ENCODE measurements at places on chromosomes 4 and X.

DNA sequence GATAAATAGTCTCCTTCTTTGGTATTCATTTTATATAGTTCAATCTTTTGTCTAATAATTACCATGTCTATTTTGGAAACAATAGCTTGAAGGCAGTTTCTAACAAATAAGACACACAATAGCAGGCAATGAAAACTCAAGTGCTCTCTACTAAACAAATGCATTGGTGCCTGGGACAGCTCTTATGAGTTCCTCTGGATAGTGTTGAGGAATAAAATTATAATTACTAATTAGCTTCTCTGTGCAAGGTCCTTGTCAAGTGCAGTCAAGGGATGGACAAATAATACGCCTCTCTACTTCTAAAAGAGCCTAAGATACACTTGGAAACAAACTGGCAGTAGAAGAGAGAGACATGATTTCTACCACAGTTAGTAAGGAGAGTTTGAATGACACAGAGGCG lies 229.0 kb upstream of the GLRA2 start:
- no peak for DNase-seq

- DNase-seq = no peak
Measured at GRCh38 chr4:87843936-87844335, 11.2 kb downstream of the MEPE start.

- DNase-seq = peak; percentile 7
Measured at GRCh38 chr4:162891788-162892707, 274.6 kb downstream of the NAF1 start.

DNA sequence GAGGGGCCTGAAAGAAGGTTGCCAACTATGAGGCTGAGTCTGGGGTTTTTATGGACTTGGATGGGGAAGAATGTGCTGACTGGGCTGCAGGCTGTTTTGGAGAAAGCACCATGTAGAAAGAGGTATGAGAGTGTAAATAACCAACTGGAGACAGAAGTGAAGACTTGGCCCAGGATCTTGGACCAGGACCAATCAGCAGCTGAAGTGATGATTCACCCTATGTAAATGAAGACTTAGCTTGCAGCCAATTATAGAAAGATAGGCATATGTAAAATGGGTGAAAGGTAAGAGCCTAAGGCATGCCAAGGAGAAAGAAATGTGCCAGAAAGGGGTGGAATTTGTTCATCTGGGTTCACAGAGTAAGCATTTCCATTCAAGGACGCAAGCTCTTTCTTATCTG lies 856.7 kb upstream of the PRKX start:
- no peak for DNase-seq

GRCh38 chr4:169089004-169089403 lies 78.9 kb upstream of the CBR4 start:
- no peak for DNase-seq

DNA sequence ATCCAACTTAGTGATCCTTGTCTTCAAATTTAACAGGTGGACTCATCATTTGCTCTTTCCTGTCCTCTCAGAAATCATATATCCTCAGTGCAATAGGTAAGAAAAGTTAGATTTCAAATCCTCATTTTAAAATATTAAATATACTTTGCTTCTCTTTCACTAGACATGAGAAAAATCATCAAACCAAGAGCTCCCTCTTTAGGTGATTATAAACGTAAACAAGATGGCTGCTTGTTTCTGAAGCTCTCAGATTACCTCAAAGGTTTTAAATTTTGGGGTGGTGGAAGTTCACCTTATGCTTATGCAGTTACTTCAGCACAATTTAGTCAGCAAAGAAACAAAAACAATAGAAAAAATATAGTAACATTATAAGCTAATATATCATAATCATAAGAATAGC lies 27.3 kb downstream of the CSN3 start:
- DNase-seq = peak; percentile 10

GRCh38 chr4:67565284-67565683 lies 6.8 kb downstream of the STAP1 start:
- no peak for DNase-seq

- no peak for DNase-seq
Measured at GRCh38 chr4:15779306-15779705, 1.2 kb downstream of the CD38 start.

DNA sequence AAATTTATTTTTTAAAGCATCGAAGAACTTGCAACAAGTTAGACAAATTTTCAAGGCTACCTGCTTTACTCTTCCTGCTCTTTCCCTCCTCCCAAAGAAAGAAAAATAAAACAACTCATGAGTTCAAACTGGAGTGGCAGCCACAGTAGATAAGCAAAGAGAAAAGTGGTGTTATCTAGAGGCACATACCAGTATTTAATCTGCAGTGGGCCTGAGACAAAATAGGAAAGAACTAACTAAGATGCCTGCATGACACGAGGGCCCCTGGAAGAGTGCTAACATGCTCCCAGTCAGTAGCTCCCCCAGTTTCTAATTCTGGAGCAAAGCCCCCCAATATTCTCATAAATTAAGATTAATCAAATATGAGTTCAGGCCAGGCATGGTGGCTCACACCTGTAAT lies 7.9 kb downstream of the ARL9 start:
- no peak for DNase-seq

GRCh38 chr4:106996490-106996889 lies 39.6 kb downstream of the DKK2 start:
- DNase-seq = no peak

GRCh38 chr4:37889849-37890800 lies 759 bp upstream of the TBC1D1 start:
- DNase-seq = peak; percentile 89

DNA sequence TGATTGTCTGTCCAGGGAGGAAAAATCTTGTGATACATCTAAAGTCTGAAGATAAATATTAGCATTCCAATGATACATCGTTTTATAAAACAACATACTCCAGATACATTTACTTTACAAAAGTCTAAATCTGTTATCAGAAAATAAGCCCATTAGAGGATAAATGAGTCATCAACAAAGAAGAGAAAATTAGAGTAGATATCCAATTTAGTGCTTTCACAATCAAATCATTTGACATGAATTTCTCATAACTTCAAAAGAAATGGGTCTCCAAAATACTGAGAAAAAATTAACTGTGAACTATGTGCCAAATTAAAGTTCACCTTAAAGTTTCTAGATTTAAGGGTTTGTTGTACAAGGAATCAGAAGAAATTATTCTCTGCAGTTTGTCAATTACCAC lies 213.8 kb downstream of the ANK2 start:
- no peak for DNase-seq

DNA sequence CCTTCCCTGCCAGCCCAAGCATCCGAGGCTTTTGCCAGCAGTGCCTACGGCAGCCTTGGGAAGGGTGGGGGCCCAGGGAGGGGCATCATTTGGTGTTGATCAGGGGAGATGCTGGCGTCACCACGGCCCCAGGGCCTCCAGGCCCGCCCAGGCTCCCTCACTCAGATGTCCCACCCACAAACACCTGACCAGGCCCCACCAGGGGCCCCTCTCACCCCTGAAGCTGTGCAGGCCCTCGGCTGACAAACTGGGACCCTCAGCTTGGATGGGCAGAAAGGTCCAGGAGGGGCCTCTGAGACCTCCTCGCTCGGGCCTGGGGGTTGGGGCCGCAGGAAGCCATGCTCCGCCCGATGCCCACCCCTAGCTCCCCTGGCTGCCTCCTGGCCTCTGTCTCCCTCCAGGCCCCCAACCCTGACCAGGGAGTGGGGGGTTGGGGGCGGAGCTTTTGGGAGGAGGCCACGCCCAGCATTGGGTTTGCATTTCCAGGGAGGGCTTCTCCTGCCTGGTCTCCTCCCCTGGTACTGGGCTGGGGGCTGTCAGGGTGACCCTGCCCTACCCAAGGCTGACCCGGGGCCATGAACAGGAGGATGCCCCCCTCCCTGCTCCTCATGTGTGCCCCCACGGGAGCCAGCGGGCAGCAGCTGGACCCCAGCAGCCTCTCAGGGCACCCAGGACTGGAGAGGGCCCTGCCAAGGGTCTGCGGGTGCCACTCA lies 33.4 kb upstream of the SPON2 start:
- no peak for DNase-seq

DNA sequence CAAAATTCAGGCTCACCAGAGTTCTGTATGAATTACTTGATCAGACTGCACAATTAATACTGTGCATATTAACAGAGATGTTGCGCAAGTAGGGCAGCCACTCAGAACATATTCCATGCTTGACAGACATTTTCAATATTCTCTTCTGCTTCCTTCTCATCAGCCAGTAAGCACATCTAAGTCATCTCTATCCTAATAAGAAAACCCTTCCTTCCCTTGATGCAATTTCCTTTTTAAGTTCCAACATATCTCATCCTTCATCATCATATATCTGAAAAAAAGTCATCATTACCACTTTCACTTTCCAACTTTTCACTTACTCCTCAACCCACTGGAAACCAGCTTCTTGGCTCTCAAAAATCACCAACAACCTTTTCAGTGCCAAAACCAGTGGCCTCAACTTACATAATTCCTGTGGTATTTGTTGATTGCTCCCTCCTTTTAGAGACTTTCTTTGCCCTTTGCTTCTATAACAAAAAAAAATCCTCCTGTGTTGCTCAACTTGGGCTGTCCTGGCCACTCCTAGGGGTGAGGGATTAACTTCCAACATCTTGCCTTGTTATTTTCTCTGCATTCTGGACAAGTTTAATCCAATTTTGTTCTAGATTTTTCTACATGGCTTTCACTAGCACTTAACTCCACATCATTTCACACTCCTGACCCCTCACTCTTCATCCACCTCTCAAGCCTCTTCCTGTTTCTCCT lies 14.1 kb downstream of the MBNL3 start:
- DNase-seq = no peak

GRCh38 chr4:6912441-6912840 lies 2.8 kb downstream of the TBC1D14 start:
- no peak for DNase-seq

DNA sequence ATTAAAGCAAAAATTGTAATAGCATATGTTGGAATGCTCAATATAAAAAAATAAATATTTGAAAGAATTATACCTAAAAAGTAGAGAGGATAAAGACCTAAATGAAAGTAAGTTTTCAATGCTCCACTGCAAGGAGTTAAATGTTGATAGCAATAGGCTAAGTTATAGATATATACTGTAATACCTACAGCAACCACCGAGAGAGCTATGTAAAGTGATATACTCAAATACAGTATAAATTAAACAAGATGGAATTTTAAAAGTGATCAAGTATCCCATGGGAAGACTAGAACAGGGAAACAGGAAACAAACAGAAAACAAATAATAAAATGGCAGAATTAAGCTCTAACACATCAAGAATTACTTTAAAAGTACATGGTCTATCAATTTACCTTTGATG lies 73.9 kb downstream of the CASP3 start:
- no peak for DNase-seq

GRCh38 chrX:15856636-15857035 lies 2.0 kb upstream of the AP1S2 start:
- DNase-seq = no peak

DNA sequence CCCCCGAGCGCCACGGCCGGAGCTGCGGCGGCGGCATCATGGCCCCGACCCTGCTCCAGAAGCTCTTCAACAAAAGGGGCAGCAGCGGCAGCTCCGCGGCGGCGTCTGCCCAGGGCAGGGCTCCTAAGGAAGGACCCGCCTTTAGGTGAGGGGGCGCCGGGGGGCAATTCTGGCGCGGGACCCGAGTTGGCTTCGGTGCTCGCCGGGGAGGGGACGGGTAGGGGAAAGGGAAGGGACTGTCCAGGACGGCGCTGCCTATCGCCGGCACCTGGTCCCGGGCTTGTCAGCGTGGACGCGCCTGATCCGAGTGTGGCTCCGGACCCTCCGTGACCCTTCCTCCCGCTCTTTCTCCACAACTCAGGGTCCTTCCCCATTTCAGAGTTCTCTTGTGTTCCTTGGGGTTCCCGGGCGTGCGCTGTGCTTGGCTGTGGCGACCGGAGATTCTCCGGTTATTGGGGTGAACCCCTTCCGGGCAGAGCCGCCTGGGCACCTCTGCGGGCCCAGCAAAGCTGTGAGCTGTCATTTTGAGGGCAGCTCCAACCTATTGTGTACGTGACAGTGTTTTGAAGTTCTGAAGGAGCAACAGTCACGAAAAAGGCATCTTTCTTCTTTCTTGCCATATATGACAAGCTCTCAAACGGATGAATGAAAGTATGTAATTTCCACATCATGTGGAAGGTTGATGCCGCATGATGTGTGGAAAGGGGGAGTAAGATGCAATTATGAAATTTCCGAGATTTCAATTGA lies 522 bp downstream of the FNIP2 start:
- DNase-seq = peak; percentile 48

DNA sequence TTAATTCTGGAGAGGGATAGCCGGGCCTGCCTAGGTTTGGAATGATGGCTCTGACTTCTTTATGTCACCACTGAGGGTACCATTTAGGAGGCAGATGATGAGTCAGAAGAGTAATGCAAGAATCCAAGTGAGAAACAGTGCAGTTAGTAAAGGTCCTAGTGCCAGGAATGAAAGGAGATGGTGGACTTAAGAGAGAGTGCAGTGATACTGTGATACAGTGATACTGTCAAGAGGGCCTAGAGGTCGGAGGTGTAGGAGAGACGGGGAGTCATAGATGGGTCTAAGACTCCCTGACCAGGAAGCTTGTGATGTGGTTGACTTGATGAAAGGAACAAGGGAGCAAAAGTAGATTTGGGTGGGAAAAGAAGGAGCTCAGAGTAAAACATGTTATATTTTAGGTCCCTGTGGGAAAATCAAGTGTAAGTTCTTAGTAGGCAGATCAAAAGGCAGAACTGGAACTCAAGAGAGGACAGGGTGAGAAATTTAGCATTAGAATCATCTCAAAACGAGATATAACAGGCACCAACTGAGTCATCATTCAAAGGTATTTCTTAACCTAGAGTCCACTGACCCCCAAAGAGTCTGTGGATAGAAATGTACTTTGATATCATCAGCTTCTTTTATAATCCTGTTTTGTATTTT lies 85.0 kb downstream of the NFKB1 start:
- DNase-seq = no peak

DNA sequence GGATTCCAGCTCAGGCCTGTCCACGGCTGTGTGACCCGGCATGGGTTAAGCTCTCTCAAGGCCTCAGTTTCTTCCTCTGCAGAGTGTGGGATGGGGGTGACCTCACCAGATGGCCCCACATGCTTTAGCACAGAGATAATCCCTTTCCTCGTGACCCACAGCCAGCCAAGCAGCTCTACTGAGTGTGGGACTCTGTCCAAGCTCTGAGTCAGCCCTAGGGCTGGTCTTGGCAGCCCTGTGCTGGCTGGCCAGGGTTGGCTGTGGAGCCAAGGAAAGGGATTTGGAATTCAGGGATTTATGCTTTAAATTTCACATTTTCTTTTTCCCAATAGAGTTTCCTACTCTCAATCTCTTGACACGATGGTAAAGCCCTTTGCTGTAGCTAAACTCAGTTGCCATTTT lies 19.7 kb upstream of the SPON2 start:
- DNase-seq = no peak

DNA sequence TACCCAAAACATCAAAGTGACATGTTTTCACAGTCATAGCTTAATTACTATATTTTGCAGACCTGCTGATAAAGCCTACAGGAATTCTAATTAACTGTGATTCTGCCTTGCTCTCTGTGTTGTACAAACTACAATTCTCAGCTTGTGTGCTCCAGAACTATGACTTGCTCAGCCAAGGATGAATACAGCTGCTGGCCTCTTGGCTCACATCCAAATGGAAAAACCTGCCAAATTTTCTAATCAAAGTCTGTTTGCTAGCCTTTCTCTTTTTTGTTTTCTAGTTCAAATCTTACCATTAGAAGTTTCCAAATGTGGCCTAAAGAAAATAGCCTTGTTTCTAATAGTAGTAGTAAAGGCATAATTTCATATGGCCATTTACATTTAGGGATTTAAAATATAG lies 1176.8 kb downstream of the FAM133A start:
- peak; percentile 17 for DNase-seq

GRCh38 chrX:72349190-72349589 lies 43.5 kb upstream of the CITED1 start:
- DNase-seq = no peak

GRCh38 chr4:144582105-144582850 lies 63.7 kb upstream of the HHIP start:
- DNase-seq = no peak

- DNase-seq = no peak
Measured at GRCh38 chrX:102339312-102340298, 92.6 kb downstream of the NXF2 start.

All from kidney (tissue), 22 donors.